CD4-positive, alpha-beta T cell treated with Interleukin-6 for 4 hours (primary cell): ENCODE measurements at places on chromosomes 6 and 20.

DNA sequence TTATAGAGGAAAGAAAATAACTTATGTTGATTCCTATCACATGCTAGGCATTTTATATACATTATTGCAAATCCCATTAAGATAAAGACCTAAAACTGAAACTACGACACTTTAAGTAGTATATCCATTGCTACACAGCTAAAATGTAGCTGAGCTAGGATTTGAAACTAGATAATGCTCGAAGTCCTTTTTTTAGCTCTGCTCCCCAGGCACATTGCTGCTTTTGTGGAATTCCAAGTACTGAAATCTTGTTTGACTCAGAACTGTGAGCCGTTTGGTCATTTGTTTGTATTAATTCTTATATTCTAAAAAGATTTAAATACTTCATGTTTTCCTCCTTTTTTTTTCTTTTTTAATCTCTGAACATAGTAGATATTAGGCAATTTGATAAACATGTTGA is 644.8 kb downstream of the HACE1 start:
- DNase-seq, result no peak

GRCh38 chr6:91291071-91291470 is 704.2 kb upstream of the MAP3K7 start:
- no peak for DNase-seq

- DNase-seq, result no peak
These were observed 35.0 kb downstream of the FOXF2 start for GRCh38 chr6:1424306-1424927.

DNA sequence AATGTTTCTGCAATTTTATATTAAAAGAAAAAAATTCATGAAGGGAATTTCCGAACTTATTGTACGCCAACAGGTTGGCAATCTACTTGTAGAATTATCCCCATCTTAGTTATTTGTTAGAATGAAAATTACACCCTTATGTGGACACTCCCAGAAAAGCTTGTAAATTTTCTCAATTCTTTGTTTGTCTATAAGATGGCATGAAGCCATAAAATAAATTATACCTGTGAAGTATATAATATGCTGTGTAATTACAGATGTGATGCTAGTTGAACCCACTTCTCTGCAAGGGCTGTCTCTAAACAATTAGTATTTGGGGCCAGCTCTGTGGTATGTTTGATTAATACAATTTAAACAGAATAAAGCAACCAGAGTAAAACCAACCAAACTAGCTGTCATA is 52.1 kb upstream of the DSP start:
- DNase-seq, result no peak

DNA sequence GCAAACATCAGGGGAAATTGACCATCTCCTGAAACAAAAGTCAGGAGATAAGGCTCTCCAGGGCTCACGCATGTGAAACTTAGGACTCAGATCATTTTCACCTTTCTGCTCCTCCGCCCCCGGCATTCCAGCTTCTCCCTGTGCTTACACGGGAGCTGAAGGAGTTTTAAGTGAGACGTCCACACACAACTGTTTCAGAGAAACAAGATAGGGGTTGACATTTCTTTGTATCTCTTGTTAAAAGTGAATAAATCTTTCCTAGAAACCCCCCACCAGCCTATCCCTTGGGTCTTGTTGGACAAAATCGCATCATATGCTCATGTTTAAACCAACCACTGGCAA is 46.1 kb downstream of the FAM50B start:
- no peak for DNase-seq

DNA sequence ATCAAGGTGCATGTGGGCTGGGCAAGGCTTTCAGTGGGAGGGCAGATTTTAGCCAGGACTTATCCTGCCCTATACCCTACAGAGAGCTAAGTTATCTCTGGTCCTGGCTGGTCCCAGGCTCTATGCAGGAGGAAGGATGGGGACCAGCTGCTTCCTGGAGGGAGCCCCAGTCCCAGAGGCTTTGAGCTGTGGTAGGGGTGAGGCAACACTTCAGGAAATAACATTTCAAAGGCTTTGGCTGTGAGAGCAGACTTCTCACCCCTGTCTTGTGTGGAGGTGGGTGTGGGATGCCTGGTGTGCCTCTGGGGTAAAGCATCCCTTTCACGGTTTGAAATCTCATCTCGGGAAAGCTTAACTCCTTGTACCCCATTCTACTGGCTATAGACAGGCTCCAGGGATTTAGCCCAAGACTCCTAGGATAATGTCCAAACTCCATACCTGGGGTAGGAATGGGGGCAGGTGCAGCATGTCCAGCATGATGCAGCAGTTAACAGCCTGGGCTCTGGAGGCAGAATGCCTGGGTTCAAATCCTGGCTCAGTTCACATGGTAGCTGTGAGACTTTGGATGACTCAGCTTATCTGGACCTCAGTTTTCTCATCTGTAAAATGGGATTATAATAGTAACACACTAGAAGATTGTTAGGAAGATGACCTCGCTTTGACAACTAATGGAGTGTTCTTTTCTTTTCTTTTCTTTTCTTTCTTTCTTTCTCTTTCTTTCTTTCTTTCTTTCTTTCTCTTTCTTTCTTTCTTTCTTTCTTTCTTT is 27.5 kb upstream of the SIRPA start:
- no peak for DNase-seq

GRCh38 chr6:110708295-110708950 is 106.8 kb downstream of the CDK19 start:
- no peak for DNase-seq

GRCh38 chr6:127606131-127606562 is 29.2 kb downstream of the C6orf58 start:
- DNase-seq, result no peak

DNA sequence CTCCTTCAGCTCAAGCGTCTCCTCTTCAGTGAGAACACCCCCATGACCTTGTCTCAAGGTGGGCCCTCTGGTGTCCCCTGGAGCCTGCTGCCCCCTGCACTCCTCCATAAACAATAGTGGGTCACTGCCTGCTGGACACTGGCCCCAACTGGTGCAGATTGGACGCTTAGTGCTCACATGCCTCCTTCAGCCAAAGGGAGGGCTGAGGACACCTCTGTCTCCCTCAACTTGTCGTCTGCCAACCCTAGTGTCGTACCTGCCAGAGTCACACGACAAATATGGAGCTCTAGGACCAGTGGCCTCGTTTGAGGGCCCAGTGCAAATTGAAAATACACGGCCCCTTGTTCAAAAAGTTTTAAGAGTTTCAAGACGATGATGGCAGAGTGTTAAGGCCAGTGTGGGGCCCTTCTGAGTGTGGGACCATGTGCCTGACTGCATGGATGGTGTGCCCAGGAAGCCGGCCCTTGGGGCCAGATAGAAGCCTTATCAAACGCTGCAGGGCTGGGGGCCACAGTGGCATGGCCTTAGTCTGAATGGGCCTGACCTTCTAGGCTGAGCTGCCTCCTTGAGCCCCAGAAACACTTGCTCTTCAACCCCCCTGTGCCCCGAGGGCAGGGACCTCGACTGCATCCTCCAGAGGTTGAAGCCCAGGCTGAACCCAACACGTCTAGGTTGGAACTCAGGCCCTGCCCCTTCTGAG is 20.1 kb downstream of the APCDD1L start:
- no peak for DNase-seq

GRCh38 chr6:148179786-148180185 is 162.9 kb upstream of the SASH1 start:
- no peak for DNase-seq

DNA sequence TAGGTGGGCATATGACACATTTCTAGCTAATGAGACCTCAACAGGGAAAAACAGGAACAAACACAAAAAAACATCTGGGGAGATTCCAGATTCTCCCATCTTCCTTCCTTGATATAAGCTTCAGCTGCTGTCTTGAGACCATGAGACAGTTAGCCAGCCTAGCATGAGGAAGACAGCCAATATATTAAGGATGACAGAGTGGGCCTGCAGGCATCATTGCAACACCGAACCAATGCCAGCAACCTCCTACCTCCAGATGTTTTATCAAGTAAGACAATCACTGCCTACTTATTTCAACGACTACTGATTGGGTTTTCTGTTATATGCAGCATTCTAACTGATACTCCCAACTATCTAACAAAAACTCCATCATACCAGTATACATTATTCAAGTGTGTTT is 119.0 kb downstream of the ISM1 start:
- DNase-seq, result no peak
